ENCODE measurements at places on chromosomes 2 and 18. TPM values are rescaled to one million over a fixed set of nuclear protein-coding genes. Genes with fewer than 3 reads are reported as not detected.

DNA sequence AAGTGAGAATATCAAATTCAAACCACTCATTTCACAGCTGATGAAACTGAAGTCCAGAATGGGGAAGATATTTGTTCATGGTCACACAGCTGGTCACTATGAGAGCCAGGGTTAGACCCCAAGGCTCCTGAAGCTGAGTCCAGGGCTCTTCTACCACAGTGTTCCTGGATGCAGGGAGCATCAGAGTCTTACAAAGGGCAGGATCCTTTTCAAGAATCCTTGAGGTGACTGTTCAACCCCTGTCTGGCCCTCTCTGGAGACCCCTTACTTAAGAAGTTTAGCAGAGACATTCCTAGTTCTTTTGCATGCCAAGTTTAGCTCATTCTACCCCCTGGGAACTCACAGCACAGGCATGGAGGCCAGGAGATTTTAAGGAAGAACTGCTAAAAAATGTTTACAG, 15.7 kb downstream of the PROKR1 start:
- no peak for DNase-seq

GRCh38 chr2:169693360-169693759, 845 bp downstream of the CFAP210 start:
- no peak for DNase-seq

DNA sequence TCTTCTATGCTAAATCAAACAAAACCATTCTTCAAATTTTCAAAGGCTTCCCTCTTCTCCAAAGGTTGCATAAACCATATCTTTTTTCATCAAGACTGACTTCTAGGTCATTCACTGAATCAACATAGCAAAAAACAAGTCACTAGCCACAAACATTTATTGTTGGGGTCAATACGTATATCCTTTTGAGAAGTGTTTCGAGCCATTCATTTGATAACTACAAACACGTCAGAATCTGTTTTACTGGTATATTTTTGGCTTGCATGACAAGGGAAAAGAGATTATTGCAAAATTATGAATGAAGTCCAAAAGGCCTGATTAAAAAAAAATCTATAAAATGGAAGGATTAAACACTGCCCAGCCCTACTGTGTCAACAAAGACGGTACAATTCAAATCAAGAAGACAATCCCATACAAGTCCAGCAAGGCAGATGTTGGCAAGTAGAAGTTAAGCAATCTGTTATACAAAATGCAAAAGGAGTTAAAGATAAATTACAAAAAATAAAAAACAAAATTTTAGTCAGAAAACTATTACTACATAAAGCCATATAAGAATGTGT, 222.4 kb downstream of the SRBD1 start:
- DNase-seq: no peak

DNA sequence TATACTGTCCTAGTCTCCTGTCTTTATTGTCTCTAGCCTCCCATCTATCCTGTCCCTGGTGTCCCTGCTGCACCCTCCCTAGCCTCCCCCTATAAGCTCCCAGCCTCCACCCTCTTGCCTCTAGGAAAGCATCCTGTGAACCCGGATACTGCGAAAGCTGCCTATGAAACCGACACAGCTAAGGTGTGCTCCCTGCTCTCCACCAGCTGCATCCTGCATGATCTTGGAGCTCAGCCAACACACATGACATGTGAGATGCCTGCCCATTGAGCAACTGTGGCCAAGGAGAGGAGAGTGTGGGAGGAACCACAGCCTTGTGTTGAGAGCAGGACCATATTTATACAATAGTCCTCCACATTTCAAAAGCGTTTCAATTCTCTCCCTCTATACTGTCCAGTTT, 187.1 kb downstream of the ZBTB7C start:
- DNase-seq: no peak

GRCh38 chr2:197037863-197038398, 111.4 kb upstream of the PGAP1 start:
- DNase-seq: no peak

UGT1A5 gene
- total RNA-seq: not detected

TPRKB gene
- total RNA-seq: 19.2 TPM
